ENCODE measurements at places on chromosomes 6 and 20. TPM values are rescaled to one million over a fixed set of nuclear protein-coding genes. Genes with fewer than 3 reads are reported as not detected.

GRCh38 chr6:156848533-156848932 lies 71.4 kb downstream of the ARID1B start:
- DNase-seq: no peak

DNA sequence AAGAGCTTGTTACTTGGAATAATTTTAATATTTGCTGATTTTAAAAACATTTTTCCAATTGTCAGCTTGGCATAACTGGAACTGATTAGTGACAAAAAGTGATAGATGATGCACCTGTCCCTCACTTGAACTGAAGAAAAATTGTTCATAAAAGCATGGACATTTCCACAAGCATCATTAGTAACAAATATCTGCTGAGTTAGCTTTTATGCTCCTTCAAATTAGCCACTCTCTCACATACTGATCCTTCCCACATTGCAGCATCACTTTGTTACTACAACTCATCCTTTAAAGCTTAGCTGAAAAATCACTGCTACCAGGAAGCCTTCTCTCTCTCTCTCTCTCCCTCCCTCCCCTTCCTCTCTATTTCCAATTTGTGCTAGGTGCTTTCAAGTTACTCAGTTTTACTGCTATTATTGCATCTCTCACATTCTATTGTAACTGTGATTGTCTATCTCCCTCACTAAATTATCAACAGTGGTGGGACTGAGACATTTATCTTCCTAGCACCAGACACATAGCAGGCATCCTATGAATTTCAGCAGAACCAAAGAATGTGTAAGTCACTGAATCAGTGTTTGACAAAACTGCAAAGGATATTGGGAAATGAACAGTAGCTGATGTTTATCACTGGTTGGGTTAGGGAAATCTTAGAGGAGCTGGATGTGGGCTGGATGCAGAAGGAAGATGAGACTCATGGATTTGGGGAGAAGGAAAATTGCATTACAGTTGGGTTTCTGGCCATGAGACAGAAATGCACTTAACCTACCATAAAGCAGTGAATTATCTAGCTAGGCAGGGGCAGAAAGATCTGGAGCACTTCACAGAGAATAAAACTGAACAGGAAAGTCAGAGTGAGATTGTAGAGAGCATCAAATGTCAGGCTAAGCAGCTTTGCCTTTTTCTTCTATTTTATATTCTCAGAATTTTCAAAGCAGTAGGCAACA lies 128.4 kb upstream of the PLN start:
- DNase-seq: no peak

Gene BPIFA1
- not detected for total RNA-seq

Gene RIPPLY2
- total RNA-seq: not detected
